Glomerular endothelial cell (primary cell): ENCODE measurements at places on chromosomes 4 and X. TPM values are rescaled to one million over a fixed set of nuclear protein-coding genes. Genes with fewer than 3 reads are reported as not detected.

DNA sequence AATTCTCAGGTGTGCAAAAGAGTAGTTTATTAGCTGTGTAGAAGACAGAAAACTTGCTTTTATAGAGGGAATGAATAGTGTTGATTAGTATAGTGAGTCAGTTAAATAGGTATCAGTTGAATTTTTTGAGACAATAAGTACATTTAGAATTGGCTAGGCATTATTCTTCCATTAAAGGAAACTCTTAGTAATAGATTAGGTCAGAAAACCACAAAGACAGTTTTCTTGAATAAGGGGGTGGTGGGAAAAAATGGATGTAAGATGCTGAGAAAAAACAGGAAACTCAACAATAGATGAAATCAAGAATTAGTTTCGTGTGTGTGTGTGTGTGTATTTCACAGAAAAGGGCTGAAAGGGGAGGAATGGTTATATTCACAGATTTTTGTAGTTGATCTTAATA lies 16.8 kb downstream of the CD38 start:
- DNase-seq = no peak

- no peak for DNase-seq
Measured at GRCh38 chrX:38268011-38268410, 47.3 kb upstream of the SRPX start.

DNA sequence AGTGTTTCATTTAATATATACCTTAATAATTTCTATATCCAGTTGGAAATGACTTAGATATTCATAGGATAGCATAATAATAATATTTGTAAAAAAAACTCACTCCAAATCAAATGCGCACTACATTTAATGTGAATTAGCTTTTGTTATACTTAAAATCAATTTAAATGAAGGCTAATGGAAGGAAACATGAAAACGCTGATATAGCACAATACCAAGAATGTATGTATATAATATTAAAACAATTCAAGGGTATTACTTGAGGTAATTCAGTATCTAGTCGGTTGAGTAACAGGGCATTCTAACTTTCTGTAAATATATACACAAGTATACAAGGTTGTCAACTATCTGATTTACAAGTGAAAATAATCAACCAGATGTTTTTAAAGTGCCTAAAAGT lies 307.1 kb upstream of the TEX13C start:
- DNase-seq = no peak

- no peak for DNase-seq
Measured at GRCh38 chr4:98612318-98613250, 45.8 kb downstream of the TSPAN5 start.

GRCh38 chr4:109511414-109511813 lies 48.6 kb upstream of the MCUB start:
- DNase-seq = no peak

DNA sequence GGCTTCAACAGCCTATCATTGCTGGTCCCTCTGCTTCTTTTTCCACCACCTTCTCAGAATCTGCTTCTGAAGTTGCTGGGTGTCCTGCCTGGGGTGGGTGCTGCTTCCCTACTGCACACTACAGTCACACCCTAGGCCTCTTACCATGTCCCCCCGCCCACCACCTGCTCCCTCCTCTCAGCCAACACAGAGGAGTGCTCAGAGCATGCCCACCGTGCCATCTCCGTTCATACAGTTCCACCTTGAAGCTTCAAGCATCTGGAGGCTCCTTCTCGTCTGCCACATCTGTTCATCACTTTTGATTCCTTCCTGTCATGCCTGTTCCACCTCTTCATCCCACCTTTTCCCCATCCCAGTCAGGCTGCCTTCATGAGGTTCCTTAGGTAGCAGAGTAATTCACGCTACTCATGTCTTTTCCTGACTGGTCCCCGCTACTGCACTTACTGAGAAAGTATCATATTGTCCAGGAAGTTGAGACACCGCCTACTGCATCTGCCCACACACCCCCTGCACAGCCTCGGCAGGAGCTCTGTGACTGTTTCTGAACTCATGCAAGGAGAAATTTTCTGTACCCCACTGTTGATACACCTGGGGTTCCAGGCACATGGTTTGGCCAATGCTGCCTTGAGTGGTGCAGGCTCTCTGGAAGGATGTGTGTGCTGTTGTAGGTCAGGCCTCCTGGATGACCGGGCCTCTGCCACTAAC lies 39.5 kb downstream of the HADH start:
- DNase-seq = no peak

GRCh38 chr4:122798101-122798500 lies 28.5 kb upstream of the FGF2 start:
- no peak for DNase-seq

- DNase-seq = no peak
Measured at GRCh38 chrX:41516999-41517765, 70.0 kb downstream of the NYX start.

DNA sequence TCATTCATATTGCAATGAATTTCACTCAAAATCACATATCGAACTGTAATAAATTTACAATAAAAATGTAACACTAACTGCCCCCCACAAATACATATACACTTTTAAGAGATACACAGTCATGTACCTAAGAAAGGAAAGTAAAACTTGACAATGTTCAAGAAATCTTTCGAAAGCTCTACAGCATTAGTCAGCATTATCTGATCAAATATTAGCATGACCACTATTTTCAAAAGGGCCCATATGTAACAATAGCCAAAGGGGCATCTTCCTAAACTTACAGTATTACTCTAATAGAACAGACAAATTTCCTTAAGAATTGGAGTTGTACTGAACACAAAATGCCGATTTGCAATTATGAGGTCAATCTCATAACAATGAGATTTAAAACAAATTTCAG lies 51.8 kb downstream of the STX18 start:
- no peak for DNase-seq

- no peak for DNase-seq
Measured at GRCh38 chrX:81229229-81229628, 27.3 kb downstream of the SH3BGRL start.

DNA sequence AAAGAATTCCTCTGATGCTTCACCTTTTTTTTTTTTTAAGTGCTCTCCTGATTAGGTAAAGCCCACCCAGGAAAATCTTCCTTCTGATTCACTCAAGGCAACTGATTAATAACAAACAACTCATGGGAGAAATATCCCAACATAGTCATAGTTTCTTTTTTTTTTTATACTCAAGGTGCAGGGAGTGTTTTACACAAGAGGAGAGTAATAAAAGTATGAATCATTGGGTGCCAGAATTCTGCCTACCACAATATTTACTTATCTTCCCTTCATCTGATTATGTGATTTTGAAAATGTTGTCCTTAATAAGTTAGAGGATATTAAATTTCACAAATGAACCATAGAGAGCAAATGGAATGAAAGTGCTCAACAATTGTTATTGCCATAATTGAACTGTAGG lies 329.9 kb downstream of the TECRL start:
- DNase-seq = no peak

GRCh38 chr4:40308528-40309122 lies 26.5 kb upstream of the CHRNA9 start:
- DNase-seq = no peak

- DNase-seq = no peak
Measured at GRCh38 chr4:94453391-94453963, 1.7 kb downstream of the PDLIM5 start.

- no peak for DNase-seq
Measured at GRCh38 chrX:106932492-106932923, 12.3 kb downstream of the CLDN2 start.

DNA sequence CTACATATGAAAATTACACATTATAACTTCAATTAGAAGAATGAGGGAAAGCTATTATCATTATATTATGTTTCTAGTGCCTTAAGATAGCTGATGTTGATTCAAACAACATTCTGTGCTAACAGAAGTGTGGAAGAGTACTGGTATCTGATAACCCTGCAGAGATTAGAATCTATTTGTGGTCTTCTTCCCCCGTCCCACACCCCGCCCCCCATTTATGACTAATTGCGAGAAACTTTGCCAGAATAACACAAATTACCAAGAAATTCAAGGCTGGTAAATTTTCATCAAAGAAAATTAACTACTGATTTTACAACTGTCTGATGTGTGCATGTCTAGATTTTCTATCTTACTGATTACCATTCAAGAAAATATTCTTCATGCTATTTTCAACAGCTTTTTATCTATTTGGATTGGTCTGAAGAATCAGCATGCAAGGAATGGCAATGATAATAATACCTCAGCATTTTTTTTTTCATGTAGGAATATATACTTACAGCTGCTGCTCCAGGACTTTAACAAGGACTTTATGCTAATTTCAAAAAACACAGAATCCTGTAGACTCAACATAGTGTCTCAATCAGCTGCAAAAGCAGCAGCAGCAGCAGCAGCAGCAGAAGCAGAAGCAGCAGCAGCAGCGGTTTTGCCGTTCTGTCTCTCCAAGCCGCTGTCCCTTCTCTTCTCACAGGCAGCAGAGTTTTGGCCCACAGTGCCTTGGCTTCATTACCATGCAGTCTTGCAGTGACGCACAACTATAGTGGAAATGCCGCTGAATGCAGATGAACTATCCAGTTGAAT lies 126.7 kb downstream of the FRYL start:
- DNase-seq = no peak

- no peak for DNase-seq
Measured at GRCh38 chrX:86148024-86148511, at the start of gene DACH2. Gene DACH2, plus strand, starts transcription at chrX:86148451.

- no peak for DNase-seq
Measured at GRCh38 chr4:74282926-74283325, 25.3 kb upstream of the EPGN start.

GRCh38 chr4:4455210-4455865 lies 68.4 kb downstream of the NSG1 start:
- no peak for DNase-seq

- DNase-seq = no peak
Measured at GRCh38 chr4:15525080-15525479, 55.4 kb downstream of the CC2D2A start.

DNA sequence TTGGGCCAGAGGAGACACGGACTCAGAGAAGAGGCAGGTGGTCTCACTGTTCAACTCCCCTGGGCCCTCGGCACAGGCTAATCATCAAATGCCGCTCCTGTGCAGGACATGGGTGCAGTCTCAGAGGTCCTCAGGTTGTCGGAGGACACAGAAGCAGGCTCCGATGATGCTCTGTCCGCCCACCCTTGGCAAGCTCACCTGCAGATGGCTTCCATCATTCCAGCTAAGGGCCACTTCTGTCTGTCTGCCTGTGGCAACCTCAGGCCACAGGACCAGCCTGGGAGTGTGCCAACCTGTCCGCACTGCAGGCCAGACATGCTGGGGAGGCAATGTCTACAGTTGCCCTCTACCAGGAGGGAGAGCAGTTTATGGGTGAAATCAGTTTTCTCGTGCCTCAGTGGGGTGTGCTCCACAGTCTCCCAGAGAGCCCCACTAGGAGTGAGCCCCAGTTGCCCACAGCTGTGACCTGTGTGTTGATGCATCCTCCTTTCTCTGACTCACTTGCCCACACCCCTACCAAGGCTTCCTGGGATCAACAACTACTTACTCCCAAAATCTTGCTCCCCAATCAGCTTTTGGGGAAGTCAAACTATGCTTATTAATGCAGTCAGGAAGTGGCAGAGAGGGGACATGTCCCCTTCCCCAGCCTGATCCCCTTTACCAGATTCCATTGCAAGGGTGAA lies 55.9 kb downstream of the HTRA3 start:
- no peak for DNase-seq

DNA sequence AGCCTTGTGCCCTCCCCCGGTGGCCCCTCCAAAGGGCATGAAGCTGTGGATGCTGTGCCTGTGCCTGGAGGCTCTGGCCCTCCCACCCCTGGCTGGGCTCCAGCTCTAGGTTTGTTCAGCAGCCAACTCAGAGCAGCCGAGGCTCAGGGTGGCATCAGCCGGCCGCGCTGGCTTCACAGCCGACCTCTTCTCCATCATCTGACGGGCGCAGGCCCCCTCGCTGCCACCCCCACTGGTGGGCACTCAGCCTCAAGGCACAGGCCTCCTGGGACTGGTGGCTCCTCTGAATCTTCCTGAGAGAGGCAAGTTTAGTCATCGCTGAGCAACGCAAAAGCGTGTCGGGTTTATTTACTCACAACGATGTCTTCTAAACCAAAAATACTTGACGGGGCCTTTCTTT lies 46.0 kb downstream of the PCGF3 start:
- DNase-seq = no peak

DNA sequence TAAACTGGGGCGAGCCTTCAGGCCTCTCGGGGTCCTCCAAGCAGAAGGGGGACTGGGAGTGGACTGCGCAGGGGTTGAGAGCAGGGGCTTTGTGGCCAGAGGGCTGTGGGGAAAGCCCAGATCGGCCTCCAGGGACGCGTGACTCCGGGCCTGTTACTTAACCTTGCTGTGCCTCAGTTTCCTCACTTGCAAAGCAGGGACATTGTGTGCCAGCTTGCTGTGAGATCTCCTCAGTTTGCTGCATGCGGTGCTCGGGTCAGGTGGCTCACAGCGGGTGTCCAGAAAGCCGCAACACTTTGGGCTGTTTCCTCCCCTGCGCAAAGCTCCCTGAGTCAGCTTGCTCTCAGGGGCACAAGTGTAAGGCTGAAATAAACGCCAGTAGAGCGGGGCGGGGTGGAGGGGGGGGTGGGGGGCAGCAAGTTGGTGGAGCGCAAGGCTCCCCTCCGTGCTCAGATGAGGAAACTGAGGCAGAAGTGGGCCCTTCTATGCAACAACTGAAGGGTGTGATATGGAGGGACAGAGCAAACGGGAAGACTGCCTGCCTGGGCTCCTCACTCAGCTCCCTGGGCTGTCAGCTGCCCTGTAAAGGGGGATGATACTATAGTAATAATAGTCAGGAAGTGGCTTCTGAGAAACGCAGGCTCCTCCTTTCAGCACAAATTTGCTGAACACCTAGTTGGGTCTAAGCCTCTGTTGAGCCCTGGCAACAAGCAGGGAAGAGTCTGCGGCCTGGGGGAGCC lies 101.0 kb downstream of the HMX1 start:
- no peak for DNase-seq

- DNase-seq = no peak
Measured at GRCh38 chr4:3605491-3605890, 73.3 kb upstream of the LRPAP1 start.

DNA sequence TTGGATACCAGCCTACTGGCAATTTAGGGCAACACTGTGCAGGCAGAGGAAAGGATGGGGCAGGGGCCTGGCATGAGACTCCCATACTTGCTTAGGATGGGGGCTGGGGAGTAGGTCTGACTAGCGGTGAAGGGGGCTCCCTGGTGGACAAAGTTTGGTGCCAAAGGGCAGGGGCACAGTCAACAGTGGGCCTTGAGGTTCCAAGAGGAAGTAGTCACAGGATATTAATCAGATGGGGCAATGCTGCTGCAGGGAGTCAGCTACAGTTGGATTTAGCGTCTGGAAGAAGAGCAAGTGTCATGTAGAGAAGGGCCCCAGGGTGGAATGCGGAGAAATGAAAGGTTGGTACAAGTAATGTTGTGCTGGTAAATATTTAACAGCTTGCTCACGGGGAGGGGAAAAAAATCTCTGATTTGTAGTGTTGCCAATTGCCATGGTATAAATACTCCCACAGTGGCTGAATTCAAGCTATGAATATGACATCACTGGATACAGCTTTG lies 139.4 kb downstream of the PJA1 start:
- DNase-seq = no peak

C4orf51 gene
- not detected in 2 replicates for total RNA-seq

LRAT gene
- total RNA-seq = 0.34 TPM in 1 of 2 replicates, not detected in the other

GRPR gene
- 0.23 TPM in 1 of 2 replicates, not detected in the other for total RNA-seq

JCHAIN gene
- not detected in 2 replicates for total RNA-seq

TEC gene
- total RNA-seq = 0.24 and 0.29 TPM in 2 replicates

RS1 gene
- not detected in 2 replicates for total RNA-seq

RBMX2 gene
- 14.4 and 19.7 TPM in 2 replicates for total RNA-seq

RHOH gene
- 0.82 TPM in 1 of 2 replicates, not detected in the other for total RNA-seq

SOWAHD gene
- not detected in 2 replicates for total RNA-seq

SHISA3 gene
- 2.0 and 3.2 TPM in 2 replicates for total RNA-seq
